Fibroblast of skin of left quadriceps (primary cell): ENCODE measurements at places on chromosomes 2 and 18.

GRCh38 chr2:235577404-235578330, 83.8 kb downstream of the AGAP1 start:
- no peak for DNase-seq

GRCh38 chr2:176280156-176280555, 10.9 kb downstream of the MTX2 start:
- no peak for DNase-seq

DNA sequence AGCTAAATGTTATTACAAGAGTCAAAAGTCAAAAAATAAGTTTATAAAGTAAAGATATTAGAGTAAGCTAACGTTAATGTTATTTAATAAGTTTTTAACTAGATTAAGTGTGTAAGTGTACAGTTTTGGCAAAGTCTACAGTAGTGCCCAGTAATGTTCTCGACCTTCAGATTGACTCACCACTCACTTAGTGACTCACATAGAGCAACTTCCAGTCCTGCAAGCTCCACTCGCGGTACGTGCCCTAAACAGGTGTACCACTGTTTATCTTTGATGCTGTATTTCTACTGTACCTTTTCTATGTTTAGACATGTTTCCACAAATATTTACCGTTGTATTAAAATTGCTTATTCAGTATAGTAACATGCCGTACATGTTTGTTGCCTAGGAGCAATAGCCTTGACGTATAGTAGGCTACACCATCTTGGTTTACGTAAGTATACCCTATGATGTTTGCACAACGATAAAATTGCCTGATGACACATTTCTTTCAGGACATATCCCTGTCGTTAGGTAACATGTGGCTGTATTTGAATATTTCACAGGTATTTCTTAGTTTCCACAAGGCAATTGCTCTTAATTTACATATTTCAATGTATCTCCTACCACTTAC, 1641.9 kb upstream of the PIK3C3 start:
- DNase-seq: no peak

DNA sequence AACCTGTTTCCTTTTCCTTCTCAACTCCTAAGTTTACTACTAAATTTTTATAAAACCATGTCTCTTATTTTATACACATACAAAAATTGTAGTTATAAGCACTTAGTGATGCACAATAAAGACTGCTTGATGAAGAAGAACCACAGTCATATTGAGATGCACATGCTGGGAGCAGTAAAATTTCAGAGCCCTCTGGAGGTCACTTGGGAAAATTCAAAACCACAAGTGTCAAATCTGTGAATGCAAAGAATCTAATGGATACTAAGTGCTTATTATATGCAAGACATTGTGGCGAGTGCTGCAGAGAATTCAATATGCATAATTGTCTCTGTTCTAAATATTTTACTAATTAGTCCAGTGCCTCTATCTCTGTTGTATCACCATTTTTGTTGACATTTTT, 180.5 kb downstream of the VWC2L start:
- DNase-seq: no peak

GRCh38 chr2:233413046-233413445, 58.8 kb downstream of the DGKD start:
- DNase-seq: no peak

DNA sequence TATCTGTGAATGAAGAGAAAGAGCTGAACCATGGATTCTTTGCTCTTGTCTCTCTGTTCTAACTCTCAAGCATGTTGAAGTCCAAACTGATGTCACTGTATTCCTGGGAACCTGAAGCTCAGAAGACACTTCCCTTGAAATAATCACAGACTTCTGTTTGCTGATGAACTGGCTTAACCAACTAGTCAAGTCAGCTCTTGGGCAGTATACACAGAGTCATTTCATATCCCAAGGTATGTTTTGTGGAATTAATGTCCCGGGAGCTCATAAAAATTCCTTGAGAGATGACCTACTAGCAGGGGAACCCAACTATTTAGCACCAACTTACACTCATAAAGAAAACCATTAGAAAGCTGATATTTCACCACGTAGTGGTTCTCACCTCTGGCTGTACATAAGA, 156.6 kb downstream of the NR4A2 start:
- DNase-seq: no peak

- DNase-seq: no peak
Observed at GRCh38 chr2:63435070-63435469, 153.2 kb downstream of the WDPCP start.

- DNase-seq: no peak
Observed at GRCh38 chr2:121688820-121689219, 39.6 kb upstream of the CLASP1 start.

DNA sequence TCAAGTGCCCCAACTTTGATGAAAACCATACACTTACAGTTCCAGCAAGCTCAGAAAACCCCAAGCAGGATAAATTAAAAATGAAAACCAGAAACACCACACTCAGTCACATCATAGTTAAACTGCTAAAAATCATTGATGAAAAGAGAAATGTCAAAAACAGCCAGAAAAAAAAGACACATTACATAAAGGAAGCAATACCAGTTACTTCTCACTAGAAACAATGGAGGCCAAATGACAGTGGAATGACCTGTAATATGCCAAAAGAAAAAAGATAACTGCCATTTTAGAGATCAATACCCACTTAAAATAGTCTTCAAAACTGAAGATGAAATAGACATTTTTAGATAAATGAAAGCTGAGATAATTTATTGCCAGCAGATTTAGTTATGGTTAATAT, 66.0 kb downstream of the MAP3K20 start:
- no peak for DNase-seq

GRCh38 chr18:34977838-34978532, 63.2 kb upstream of the MAPRE2 start:
- no peak for DNase-seq

DNA sequence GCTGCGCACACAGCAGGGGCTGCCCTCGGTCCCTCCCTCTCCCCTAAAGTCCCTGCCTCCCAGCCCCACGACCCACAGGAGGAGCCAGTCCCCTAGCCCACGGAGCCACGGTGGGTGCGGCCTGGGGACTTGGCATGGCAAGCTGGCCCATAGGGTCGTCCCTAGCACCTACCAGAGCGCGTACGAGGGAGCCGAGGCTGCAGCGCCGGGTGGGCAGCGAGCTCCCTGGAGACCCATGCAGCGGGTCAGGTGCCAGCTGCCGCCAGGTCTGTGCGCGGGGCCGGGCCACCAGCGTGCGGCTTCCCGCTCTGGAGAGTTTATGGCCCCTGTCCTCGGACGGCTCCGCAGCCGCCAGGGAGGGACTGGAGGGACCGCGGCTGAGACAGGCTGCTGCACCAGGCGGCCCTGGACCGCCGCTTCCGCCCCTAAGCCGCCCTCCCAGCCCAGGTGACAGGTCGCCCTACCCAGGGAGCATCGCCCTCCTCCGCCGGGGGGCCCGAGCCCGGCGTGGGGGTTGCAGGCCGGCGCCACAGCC, 273.6 kb downstream of the CCDC74A start:
- DNase-seq: no peak

- DNase-seq: peak; percentile 80
Observed at GRCh38 chr2:37916512-37917082, 8.5 kb upstream of the RMDN2 start.

DNA sequence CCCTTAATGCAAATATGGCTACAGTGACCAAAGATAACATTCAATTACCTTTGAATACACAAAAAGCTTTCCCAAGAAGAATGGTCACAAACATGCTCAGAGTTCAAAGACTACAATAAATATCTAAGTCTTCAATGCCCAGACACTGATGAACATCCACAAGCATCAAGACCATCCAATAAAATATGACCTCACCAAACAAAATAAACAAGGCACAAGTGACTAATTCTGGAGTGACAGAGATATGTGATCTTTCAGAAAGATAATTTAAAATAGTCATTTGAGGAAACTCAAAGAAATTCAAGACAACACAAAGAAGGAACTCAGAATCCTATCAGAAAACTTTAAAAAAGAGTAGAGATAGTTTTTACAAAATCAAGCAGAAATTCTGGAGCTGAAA, 40.6 kb upstream of the CAPN13 start:
- DNase-seq: no peak

- no peak for DNase-seq
Observed at GRCh38 chr18:80200171-80200931, 47.0 kb downstream of the PARD6G start.

DNA sequence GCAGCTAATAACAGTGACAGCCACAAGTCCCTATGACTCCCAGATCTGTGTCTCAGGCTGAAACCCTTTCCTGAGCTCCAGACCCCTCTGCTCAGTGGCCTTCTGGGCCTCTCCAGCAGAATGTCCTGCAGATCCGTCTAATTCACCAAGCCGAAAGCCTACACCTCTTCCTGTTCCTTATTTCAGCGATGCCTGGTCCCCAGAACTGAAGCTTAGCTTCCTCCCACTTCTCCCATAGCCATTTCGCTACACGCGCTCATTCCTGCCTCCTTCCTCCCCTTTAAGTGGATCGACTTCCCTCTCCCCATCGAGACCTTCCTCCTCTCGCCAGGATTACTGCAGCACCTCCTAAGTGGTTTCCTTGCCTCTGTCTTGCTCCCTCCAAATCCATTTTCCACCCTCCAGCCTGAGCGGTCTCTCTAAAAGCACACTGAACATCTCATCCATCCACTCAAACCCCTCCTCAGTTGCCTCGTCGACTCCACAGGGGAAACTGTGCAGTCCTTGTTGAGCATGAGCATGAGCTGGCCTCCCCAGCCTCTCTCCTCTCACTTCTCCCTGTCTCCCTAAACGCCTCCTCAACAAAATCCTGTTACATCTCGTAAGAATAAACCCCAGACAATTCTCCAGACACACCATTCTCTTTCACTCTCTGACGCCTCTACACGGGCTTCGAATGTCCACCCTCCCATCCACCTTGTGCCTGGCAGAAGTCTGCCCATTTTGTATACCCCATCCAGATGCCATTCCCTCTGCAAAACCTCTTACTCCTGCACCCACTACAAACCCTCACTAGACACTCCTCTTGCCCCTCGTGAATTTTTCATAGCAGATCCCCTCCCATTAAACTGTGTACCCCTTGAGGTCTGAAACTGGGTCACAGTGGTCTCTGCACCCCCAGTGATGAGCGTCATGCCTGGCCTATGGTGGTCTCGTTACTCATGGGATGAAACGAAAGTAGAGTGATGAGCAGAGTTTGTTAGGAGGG, 232.6 kb downstream of the ATAD2B start:
- DNase-seq: no peak

GRCh38 chr2:197255543-197255942, 55.0 kb downstream of the ANKRD44 start:
- no peak for DNase-seq

- no peak for DNase-seq
Observed at GRCh38 chr2:174086708-174087107, 121.5 kb upstream of the SP3 start.

DNA sequence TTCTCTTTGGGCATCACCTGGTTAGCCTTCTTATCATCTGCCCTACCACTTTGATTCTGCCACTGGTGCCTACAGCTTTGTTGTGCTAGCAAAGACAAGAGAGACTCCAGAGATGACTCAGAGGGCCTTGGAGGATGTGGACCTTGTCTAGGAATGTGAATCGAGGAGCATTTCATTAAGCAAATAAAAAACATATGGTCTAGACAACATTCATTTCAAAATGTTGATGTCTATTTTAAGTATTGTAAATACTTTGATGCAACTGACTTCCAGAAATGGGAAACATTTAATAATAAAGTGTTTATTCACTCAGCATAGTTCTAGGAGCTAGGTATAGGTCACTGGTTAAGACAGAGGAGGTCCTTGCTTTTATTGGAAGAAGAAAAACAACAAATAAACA, 195.5 kb downstream of the CDCA7 start:
- peak; percentile 74 for DNase-seq

- DNase-seq: no peak
Observed at GRCh38 chr2:193583638-193584400, 1389.1 kb upstream of the TMEFF2 start.
